ENCODE measurements at places on chromosomes 4 and X.

DNA sequence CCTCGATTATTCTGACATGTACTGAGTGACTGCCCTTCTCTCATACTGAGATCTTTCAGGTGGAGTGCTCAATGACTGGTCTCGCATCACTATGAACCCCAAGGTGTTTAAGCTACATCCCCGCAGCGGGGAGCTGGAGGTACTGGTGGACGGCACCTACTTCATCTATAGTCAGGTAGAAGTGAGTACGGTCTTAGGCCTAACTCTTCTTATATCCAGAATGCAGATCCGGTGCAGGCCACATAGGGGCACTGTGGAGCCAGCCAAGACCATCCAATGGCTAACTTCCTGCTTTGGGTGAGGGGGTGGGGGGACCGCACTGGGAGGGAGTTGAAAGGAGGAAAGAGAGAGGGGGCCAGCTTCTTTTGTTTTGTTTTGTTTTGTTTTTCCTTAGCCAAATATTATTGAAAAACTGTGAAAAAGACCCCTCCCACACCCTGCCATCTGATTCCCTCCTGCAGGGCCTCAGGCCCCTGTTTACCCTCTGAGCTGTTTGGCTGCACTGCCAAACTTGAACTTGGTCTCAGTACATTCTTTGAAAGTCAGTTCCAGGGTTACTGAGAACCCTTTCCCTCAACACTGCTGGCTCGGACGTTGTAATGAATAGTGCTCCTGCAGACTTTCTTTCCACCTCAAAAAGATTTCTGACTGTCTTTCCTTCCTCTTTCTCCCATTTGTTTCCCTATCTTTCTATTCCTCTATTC lies 16.2 kb downstream of the AWAT2 start:
- no peak for DNase-seq

DNA sequence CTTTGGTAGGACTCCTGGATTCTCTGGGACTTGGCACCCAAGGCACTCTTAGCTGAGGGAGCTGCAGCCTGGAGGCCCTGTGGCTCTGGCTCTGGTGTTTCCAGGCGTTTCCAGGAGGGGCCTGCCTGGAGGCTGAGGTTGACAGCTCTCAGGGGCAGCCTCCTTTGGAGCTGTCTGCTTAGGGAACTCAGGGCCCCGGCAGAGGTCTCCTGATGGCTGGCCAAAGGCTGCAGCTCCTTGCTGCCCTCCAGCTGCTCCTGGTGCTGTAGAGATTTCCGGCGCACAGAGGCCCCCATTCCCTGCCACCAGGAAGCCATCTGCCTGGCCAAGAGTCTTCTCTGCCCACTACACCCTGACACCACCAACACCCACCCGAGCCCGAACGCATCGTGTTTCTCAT lies 25.3 kb upstream of the ARHGEF38 start:
- DNase-seq: no peak

GRCh38 chr4:73864961-73865360 lies 4.2 kb upstream of the CXCL1 start:
- DNase-seq: no peak

DNA sequence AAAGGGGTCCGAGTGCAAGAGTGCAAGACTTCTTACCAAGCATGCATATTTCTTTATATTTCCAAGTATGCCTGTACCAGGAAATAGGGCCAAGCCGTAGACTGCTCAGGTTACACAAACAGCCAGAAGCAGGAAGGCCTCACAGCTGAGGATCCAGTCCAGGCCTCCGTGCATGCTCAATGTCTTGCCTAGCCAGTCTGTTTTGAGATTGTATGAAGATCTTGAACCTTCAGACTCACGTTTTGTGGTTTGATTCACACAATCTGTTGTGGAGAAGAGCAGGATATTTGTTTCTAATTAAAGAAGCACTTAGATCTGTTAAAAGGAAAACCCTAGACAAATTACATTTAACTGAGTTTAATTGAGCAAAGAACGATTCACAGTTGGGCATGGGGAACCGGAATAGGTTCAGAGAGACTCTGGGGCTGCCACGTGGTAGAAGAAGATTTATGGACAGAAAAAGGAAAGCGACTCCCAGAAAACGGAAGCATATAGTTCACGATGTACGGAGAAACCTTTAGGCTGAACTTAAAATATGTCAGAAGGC lies 1.2 kb downstream of the MGST2 start:
- no peak for DNase-seq

- no peak for DNase-seq
Measured at GRCh38 chr4:165844161-165844560, 28.9 kb upstream of the TLL1 start.

- DNase-seq: no peak
Measured at GRCh38 chrX:133265331-133265730, 47.2 kb upstream of the TFDP3 start.

Measured in stimulated activated CD4-positive, alpha-beta T cell treated with anti-CD3 and anti-CD28 coated beads, Interleukin-1b, Interleukin-23, amount 100 ng/mL, for 1 hour (primary cell).